ENCODE measurements at places on chromosomes 11 and 22. TPM values are rescaled to one million over a fixed set of nuclear protein-coding genes. Genes with fewer than 3 reads are reported as not detected.

Gene ARHGEF17
- total RNA-seq = 23.8 TPM

GRCh38 chr22:29917052-29917902 is 34.3 kb downstream of the MTMR3 start:
- peak; percentile 17 for DNase-seq
- no peaks in the 10 kb centered on the region for H3K27me3 ChIP-seq
- H3K4me3 ChIP-seq = no peak overlapping the region
- H3K27ac ChIP-seq = no peak overlapping the region
- H3K4me1 ChIP-seq = peaks cover 6% of the 10 kb centered on the region

DNA sequence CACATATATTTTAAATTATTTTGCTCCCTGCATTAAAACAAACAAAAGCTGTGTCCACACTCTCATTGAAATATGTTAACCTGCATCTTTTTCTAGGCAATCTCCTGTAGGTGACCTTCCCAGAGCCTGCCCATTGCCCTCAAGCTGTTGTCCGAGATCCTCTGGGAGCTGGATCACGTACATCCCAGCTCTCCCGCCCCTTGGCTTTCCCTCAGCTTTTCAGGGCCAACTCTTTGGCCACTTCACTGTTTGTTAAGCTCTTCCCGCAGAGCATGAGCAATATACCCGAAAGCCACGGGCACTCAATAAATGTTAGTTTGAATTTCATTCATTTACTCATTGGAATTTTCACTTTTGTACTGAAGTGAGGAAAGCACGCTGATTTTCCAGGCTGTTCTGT is 32.2 kb downstream of the ELMOD1 start:
- no peaks in the 10 kb centered on the region for H3K27me3 ChIP-seq
- H3K4me1 ChIP-seq = no peaks in the 10 kb centered on the region
- no peaks in the 10 kb centered on the region for H3K36me3 ChIP-seq
- DNase-seq = no peak
- H3K27ac ChIP-seq = no peak overlapping the region
- H3K4me3 ChIP-seq = no peak overlapping the region

GRCh38 chr11:134068829-134069425 is at the start of gene JAM3:
TSS of gene JAM3 (plus strand) at chr11:134069072. CDS start at chr11:134069084, 12 bp downstream.
- peak within 1 kb of the TSS; percentile 76 for H3K4me3 ChIP-seq
- H3K4me1 ChIP-seq = peaks cover 13% of the 10 kb centered on the region
- H3K27ac ChIP-seq = peak within 1 kb of the TSS; percentile 90
- H3K27me3 ChIP-seq = peaks cover 5% of the 10 kb centered on the region

DNA sequence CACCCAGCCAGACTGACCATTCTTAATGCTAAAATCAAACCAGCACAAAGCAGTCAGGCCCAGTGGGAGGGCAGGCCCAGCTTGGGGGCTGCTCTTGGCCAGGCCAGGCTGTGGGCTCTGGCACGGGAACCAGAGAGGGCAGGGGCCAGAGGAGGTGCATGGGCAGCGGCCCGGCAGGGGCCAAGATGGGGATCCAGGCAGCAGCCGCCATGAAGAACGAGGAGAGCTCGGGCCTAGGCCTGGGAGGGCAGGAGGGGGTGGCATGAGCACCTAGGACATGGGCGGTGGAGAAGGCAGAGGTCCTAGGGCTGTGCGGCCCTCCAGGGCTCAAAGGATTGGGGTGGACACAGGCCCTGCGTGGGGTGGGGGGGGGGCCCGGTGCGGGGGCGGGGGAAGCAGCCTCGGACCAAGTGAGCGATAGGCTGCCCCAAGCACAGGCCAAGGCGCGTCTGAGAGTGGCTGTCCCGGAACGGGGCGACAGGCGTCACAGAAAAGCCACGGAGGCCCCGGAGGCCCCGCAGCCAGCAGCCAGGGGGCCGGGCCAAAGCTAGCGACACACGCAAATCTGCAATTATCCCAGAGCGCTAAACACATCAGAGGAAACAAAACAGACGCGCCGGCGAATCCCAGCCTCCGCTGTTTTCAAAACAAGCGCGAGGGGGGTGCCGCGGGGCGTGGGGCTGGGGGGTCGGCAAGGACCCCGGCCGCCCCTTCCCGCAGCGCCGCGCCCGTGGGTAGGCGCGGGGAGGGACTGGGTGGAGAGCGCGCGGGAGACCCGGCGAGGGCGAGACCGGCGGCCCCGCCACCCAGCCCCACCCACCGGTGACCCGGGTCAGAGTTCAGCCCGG is 8.3 kb downstream of the PLXNB2 start:
- peaks cover 17% of the 10 kb centered on the region for H3K36me3 ChIP-seq
- no peak overlapping the region for H3K27ac ChIP-seq
- no peaks in the 10 kb centered on the region for H3K27me3 ChIP-seq
